ENCODE measurements at places on chromosomes 12 and 14.
A peak's percentile ranks its signal among the peaks of the same experiment; 100 is the strongest.

DNA sequence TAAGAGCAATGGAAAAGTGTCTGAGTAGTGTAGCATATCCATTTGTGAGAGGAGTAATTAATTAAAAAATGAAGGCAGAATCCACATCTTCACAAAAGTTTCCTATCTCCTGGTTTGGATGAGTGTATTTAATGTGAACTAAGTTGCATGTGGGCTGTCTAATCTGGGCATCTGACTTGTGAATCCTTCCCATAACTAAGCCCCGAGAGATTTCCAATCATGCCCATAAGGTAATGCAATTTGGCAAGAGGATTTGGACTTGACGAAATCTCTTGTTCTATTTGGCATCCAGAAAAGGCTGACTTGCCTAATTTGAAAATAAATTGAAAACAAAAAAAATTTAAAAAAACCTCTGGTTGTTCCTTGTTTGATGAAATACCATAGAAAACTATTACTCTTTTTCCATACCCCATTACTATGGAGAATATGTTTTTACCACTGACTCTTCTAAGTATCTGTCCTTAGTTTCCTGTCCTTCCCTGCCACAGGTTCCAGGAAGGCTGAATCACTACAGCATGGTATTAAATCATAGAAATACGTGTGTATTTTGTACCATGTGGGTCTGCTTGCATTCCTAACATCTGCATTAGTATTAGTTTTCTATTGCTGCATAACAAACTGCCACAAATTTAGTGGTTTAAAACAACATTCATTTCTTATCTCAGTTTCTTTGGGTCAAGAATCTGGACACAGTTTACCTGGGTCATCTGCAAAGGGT is 48.4 kb downstream of the ETV6 start:
- no peak for DNase-seq

DNA sequence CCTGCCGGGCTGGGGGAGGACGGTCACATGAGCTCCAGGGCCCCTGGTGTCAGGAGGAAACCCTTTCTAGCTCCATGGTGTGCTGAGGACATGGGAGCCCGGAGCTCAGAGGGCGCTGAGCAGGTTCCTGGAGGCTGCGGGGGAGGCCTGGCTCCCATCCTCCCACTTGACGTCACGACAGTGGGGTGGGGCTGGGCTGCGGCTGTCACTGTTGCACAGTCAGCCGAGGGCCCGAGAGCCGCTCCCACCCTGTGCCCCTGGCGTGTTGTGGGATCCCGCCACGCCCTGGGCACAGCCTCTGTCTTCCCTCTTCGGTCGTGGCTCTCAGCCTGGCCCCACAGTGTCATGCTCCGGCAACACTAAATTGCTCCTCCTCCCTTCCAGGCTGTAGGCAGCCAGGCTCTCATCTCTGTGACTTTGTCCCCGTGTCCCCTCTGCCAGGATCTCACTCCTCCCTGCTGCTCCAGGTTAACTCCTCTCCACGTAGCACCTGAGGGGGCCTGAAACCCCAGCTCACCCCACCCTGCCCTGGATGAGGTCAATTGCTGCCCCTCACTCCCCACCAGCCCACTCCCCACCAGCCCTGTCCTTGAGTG is 33.0 kb downstream of the BEGAIN start:
- no peak for DNase-seq

GRCh38 chr14:72916174-72916573 is 10.1 kb upstream of the DCAF4 start:
- no peak for DNase-seq

DNA sequence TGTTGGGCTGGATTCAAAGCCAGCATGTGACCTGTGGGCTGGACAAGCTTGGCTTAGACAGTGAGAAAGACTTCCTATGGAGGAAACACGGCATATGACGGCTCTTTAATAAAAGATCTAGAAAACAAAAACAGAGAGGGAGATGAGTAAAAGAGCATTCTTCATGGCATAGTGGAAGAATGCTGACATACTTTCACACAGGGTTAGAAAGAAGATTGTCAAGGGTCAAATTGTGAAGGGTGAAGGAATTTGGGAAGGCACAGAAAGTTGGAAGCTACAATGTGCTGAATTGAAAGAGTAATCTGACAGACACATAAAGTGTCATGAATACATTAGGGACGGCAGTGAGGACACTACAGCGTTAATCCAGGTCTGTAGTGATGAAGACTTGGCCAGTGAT is 63.4 kb downstream of the GALNT4 start:
- no peak for DNase-seq

- no peak for DNase-seq
Measured at GRCh38 chr14:91290986-91291385, 46.5 kb upstream of the GPR68 start.

DNA sequence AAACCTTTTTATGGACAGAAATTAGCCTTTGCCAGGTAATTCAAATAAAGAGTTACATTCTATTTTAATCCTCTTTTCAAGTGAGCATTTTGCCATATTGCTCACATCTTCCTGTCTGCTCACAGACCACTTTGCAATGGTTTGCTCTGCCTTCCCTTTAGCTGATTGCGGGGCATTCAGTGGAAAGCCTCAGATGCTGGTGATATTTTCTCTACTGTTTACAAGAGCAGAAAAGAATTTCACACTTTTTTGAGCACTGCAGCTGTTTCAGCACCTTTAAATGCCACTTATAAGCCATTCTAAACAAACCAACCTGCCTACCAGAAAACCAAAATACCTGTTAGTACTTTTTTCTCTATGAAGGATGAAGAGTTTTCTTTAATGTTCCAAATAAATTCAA is 195.7 kb upstream of the LRIG3 start:
- DNase-seq: no peak

GRCh38 chr12:1994429-1995143 is 9.7 kb downstream of the DCP1B start:
- no peak for DNase-seq

DNA sequence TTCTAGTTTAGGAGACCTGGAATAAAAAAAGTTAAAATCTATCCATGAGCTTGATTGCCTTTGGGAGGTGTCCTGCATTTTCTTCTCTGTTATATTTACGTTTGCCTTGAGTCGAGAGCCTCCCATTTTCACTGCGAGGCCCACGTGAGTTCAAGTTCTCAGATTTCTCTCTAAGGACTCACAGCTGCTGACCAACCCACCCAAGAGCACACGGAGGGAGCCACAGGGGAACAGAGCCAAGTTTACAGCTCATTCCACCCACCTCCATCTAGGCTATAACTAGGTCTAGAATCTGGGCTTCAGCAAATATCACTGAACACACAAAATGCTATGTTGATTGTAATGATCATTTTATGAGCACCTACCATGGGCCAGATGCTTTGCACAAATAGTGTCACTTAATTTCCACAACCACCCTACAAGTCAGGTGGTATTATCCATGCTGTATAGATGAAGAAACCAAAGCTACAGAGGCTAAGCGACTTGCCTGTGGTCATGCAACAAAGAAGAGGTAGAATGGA is 16.7 kb downstream of the ALDH1L2 start:
- no peak for DNase-seq

DNA sequence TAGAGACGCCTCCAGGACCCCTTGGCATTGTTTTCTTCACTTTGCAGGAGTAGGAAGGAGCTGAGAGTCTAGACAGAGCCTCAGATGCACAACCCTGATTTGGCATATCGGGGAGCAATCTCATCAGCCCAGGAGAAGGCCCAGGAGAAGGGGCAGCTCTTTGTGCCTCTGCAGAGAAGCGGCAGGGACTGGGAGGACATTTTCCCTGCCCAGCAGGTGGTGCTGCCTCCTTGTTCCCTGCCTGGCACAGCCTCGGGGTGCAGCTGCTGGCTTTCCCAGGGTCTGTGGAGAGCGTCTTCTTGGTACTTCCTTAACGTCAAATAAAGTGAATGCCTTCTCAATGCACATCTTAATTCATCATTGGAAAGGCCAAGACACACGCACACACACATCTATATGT is 419.5 kb downstream of the TMEM121 start:
- DNase-seq: no peak

GRCh38 chr14:68685419-68686204 is 107.3 kb downstream of the ZFP36L1 start:
- DNase-seq: peak; percentile 72

DNA sequence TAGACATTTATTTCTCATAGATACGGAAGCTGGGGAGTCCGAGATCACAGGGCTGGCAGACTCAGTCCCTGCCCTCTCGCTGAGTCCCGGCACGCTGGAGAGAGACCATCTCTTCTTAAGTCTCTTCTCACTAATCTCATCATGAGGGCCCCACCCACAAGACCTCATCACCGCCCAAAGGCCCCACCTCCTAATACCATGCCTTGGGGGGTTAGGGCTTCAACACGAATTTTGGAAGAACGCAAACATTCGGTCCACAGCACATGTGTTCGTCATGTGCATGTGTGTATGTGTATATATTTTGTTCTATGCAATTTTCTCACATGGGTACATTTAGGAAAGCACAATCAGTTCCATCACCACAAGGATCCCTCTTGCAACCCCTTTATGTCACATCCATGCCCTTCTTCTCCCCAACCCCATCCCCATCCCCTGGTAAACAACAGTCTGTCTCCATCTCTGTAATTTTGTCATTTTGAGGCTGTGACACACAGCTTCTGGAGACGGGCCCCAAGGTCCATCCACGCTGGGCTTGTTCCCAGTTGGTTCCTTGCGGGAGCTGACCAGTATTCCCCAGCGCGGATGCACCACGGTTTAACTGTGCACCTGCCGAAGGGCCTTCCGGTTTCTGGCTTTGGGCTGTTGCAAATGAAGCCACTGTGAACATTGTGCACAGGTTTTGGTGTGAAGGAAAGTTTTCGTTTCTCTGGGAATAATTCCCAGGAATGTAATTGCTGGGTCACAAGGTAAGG is 317.5 kb upstream of the DIO3 start:
- no peak for DNase-seq

DNA sequence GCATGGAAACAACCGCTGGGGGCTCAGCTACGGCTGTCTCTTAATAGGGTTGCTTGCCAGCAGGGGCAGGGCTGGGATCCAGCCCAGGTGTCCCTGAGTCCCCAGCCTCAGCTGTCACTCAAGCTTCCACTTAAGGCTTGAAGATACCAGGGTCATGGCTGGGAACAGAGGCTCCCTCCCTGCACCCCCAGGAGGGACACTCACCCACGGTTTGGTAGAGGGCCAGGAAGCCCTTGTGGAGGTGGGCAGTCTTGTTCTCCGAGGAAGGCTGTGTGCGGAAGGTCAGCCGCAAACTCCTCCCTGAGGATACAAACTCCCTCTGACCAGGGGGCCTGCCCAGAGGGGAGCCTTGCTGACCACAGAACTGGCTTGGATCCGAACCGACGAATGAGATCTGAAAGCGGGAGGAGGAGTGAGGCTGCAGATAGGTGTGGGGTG is 7.3 kb downstream of the C1RL start:
- DNase-seq: no peak

- DNase-seq: no peak
Measured at GRCh38 chr14:25833341-25834126, 764.3 kb downstream of the NOVA1 start.

- no peak for DNase-seq
Measured at GRCh38 chr14:104036212-104036611, 49.3 kb upstream of the ASPG start.

DNA sequence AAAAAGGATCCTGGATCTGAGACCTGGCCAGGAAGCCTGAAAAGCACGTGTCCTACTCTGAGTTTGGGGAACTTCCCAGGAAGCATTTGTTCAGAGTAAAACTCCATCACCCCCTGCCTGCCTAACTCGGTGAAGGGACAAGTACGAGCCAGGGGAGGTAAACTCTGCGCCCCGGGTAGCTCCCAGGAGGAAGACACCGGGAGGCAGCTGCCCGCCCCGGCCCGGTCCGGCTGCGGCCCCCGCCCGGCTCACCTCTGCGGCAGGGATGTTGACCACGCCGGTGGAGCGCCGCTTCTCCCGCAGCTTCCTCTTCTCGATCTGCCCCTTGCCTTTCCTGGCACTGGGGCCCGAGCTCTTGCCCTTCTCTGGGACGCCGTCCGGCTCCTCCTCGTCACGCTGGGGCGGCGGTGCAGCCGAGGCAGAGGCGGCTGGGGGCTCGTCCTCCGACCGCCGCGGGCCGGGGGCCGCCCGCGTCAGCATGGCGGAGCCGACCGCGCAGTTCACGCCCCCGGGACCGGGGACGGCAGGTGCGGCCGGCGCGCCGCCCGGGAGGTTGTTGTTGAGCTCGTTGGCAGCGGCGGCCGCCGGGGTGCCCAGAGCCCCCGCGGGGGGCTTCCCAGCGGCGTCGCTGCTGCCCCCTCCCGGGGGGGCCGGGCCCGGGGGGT is 1.2 kb downstream of the PAWR start:
- no peak for DNase-seq

GRCh38 chr12:125218952-125219351 is 153.7 kb downstream of the AACS start:
- no peak for DNase-seq

DNA sequence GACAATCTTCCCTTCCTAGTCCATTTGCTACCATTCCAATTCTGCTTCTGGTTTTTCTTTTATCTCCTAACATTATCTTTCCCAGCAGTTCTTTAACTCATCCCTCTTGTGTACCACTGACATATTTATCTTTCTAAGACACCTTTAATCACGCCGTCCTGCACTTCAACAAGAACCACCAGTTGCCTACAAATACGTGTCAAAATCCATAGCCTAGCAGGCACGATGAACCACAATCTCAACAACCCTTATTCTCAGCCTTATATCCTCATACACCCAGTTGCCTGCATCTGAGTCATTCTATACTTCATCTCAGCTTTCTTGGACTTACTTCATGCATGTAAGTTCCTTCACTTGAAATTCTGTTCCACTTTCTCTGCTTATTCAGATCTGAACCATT is 16.4 kb upstream of the ST8SIA1 start:
- DNase-seq: no peak

- DNase-seq: no peak
Measured at GRCh38 chr12:108635997-108636808, 2.5 kb upstream of the SELPLG start.

GRCh38 chr12:126107659-126108058 is 1042.4 kb downstream of the AACS start:
- DNase-seq: no peak

DNA sequence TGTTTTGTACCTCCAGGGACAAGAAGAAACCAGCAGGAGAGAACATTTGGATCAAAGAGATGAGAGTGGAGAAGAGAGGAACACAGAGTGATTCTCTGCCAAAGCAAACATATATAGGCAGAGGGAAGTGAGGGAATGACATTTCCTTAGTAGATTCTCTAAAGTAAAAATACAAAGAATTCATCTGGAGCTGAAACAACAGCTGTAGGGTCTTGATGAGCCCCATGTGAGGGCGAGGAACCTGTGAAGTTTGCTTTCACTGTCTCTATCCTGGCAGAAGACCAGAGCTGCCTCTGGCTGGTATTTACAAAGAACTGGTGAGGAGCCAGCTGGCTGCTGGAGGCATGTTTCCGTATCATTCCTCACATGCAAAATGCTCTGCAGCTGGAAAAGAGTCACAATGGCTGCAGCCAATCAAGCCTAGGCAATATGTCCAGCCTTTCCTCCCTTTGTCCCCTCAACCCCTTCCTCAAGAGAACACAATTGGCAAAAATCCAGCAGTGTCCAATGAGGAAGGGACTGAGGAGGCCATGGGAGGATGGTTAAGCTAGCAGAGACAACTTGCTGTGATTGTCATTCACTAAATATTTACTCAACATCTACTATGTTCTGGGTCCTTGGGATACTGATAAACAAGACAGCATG is 122.5 kb downstream of the PHLDA1 start:
- DNase-seq: no peak
